ENCODE measurements at places on chromosomes 4 and X.
A peak's percentile ranks its signal among the peaks of the same experiment; 100 is the strongest.

GRCh38 chr4:75544870-75545269, 11.0 kb upstream of the ODAPH start:
- DNase-seq: no peak

- DNase-seq: no peak
Measured at GRCh38 chr4:184395971-184396391, 78.4 kb downstream of the IRF2 start.

GRCh38 chr4:10172278-10172921, 55.8 kb upstream of the WDR1 start:
- no peak for DNase-seq

DNA sequence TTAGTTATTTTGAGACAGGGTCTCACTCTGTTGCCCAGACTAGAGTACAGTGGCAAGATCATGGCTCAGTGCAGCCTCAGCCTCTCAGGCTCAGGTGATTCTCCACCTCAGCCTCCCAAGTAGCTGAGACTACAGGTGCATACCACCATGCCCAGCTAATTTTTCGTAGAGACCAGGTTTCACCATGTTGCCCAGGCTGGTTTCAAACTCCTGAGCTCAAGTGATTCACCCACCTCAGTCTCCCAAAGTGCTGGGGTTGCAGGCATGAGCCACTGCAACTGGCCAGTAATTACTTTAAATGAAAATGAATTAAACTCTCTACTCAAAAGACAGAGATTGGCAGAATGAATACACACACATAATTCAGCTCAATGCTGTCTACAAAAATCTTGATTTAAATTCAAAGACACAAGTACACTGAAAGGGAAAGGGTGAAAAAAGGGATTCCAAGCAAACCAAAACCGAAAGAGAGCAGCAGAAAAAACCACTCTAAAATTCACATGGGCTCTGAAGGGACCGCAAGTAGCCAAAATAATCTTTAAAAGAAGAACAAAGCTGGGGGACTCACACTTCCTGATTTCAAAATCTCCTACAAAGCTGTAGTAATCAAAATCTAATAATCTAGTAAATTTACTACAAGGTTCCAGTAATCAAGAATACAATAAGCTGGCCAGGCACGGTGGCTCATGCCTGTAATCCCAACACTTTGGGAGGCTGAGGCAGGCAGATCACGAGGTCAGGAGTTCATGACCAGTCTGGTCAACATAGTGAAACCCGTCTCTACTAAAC, 11.8 kb upstream of the SPON2 start:
- peak; percentile 4 for DNase-seq

DNA sequence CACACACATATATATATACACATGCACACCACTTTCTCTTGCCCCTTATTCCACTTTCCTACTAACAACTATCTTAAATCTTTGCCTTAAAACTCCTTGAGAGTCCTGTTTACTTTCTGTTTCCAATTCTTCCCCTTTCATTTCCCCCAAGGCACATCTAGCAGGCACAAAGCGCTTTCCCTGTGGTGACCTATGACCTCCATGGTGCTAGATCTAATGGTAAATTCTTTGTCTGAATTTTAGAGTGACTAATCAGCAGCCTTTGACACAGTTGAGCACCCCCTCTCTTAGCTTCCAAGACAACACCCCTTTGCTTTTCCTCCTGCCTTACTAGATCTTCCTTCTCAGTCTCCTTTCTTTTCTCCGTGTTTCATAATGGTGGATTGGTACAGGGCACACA, 236.4 kb upstream of the TTC29 start:
- DNase-seq: no peak

DNA sequence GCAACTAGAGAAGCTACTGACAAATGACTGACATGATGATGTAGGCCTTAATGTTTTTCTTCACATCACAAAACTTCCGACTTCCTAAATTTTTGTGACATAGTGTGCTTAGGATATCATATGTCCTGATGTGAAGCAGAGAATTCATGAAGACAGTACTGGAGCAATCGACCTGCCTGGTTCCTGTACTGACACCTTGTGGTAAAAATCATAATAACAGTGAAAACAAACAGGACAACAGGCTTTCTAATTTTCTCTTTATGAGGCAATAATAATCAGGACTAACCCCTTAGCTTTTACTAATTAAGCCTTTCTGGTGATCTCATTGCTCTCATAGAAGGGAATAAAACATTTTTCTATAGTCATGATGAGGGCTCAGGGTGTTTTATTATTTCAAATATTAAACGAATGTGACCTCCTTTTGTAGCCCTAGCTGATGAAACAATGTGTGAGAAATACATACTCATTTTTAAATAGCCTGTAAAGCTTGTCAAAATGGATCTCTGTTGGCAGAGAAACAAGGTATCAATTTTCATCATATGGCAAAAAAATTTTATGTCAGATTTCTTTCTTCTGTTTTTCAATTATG, 158.4 kb downstream of the TENT5D start:
- no peak for DNase-seq

GRCh38 chr4:110270492-110271197, 72.2 kb upstream of the ELOVL6 start:
- no peak for DNase-seq

GRCh38 chr4:122666527-122667245, 45.8 kb upstream of the IL21 start:
- peak; percentile 41 for DNase-seq

DNA sequence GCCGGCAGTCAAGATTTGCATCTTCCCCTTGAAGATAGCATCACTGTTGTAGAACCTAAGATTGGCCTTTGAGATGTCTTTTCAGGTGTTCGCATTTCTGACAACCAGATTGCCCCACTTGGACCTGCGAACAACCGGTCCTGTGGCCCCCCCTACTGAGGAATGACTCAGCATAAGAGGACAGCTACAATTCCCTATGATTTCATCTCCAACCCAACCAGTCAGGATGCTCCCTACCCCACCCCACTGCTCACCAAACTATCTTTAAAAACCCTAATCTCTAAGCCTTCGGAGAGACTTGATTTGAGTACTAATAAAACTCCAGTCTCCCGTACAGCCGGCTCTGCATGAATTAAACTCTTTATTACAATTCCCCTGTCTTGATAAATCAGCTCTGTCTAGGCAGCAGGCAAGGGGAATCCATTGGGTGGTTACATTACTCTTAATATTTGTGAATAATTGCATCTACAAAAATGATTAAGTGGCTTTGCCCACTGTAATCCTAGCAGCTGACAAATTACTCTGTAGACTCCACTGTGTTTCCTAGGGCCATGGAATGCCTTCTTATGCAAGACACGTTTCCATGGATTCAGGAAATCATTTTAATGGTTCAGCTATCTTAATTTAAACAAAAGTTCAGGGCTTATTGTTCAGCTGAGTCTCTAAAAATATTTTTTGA, 95.4 kb downstream of the GPR143 start:
- no peak for DNase-seq

DNA sequence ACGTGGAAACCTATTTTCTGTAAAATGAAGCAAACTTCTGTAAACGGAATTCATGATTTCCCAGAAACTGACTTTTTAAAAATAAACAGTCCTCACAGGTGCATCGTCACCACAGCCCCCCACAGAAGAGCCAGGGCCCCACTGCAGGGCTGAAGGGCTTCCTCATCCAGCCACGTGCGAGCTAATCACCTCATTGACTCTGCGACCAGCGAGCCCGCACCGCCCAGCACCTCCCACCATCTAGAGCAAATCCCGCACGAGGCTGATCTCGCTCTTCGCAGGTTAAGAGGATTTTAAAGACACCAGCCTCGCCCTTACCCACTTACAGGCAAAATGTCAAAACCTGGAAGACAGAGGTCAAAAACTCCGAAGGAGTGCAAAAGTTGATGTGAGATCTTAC, 14.8 kb downstream of the PPP2R3B start:
- no peak for DNase-seq

DNA sequence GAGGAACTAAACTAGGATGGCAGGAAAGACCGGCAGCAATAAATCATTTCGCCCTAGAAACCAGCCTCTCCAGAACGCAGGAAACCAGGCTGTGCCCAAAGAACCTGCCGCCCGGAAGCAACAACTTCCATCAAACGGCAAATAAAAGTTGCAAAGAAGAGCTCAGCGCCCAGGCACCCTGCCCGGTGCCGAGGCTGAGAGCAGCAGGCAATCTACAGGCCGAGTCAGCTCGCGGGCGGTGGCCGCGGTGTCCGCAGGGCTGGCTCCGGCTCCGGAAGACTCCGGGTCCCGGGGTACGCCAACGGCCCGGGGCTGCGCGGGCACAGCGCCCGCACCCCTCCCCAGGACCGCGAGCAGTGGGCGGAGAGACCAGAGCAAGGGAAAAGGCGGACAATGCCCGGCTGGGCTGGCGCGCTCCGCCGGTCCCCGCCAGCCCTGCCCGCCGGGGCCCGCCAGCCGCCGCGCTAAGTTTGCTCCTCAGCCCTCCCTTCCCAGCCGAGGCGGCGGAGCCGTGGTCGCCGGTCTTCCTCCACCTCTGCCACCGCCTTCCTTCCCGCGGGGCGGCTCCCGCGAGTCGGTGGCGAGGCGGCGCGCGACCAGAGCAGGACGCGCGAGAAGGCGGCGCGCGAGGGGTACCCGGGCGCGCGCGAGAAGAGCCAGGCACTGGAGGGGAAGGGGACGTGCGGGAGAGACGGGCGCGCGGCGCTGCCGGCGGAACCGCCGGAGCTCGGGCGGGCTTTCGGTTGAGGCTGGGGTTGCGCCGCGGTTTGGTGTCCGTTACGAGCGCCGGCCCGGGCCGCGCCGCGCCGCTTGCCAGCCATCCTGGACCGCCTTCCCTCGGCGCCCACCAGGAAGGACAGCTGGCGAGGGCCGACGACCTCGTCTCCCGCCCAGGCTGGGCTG, 733 bp downstream of the FRYL start:
- DNase-seq: peak; percentile 79

All from activated CD4-positive, alpha-beta T cell treated with anti-CD3 and anti-CD28 coated beads for 36 hours (primary cell).